ENCODE measurements at places on chromosomes 13 and 19.

DNA sequence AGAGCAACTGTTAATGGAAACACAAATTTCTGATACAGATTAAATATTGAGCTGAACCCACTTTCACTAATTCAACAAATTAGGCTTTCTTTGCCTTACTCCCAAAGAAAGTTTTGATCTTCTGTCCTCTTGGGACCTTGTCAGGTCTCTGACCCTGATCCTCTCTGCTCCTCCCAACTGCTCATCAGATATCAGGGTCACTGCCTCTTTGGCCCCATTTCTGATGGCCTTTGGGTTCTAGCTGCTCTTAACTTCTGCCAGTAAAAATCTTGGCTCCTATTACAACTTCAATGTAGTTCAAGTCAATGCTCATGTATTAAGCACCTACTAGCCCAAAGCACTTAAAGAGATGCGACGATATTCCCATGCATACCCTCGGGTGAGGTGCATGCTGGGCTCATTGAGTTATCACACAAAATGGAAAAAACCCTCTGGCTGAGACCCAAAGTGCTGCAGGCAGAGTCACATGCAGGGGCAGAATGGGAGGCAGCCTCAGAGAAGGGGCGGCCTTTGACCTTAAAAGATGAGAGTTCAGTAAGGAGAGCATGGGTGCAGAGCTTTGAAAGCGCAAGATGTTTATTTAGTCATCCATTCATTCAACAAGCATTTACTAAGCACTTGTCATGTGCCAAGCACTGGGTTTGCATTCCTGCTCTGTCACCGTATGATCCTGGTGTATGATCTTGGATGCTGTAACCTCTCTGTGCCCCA is 183.4 kb downstream of the USP12 start:
- no peak for DNase-seq

GRCh38 chr13:72160977-72161376 is 294.0 kb upstream of the DACH1 start:
- no peak for DNase-seq

DNA sequence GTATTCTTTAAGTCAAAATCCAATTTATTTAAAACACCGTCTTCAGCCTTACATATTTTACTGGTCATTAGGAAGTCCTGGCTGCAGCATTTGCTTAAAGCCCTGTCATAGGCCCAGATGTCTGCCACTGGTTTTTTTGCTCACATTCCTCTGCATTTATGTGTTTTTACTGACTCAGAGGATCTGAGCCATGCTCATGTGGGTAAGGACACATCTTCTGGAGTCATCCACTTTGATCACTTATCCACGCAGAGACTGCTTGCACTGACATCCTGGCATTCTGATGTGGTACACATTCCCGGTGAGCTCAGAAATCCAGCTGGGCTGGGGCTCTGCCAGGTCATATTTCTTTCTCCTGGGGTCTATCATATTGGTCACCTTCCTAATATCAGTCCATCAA is 531.7 kb upstream of the ARGLU1 start:
- no peak for DNase-seq

GRCh38 chr19:6730153-6730804 is 7.1 kb downstream of the GPR108 start:
- DNase-seq = no peak

DNA sequence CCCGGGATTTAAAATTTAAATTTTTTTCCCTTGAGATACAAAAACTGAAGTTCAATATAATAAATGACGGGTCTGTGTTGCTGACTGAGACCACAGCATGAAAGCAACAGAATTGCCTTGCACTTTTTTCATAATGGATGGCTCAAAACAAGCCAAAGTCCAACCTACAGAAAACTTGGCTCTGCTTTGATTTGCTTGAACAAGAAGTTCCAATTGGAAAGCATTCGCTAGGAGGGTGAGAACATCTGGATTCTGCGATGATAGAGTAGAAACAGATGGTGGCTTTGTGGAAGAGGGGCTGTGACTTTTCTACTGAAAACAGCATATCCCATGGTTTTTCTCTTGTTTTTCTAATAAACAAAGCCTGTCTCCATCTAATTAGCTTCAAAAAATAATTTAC is 46.4 kb downstream of the THSD1 start:
- no peak for DNase-seq

DNA sequence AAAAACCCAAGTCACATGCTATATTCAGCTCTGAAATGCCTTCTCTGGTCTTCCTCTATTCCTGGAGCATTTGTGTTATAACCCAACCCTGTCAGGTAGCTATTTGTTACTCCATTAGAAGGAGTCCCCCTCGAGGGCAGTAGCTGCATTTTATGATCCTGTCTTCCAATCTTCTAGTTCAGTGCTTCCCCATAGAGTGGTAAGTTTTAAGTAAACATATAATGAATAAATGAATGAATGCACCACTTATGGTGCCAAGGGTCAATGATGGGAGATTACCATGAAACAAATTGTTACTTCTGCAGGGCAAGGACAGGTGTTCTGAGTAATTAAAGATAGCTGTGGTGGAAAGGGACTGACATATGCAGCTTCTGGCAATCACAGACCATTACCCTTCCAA is 4.0 kb downstream of the RASL11A start:
- DNase-seq = no peak

GRCh38 chr19:14612657-14613056 is 29.8 kb downstream of the CLEC17A start:
- DNase-seq = no peak

DNA sequence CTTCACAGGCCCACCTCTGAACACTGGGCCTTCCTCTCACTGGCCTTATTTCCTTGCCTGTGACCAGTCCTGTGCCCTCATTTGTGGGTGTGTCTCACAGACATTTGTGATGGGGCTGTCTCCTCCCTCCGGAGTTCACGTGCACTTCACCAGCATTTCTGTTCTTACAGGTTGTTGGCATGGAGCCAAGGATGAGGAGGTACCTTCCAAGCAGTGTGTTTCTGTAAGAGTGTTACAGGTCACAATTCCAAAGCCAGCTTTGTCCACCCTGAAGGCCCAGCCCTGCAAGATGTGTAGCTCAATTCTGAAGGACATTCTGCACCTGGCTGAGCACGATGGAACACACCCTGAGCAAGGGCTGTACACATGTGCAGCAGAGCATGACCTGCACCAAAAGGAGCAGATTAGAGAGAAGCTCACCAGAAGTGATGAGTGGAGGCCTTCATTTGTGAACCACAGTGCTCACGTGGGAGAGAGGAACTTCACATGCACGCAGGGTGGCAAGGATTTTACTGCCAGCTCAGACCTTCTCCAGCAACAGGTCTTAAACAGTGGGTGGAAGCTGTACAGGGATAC is 8.1 kb downstream of the ZNF749 start:
- no peak for DNase-seq

DNA sequence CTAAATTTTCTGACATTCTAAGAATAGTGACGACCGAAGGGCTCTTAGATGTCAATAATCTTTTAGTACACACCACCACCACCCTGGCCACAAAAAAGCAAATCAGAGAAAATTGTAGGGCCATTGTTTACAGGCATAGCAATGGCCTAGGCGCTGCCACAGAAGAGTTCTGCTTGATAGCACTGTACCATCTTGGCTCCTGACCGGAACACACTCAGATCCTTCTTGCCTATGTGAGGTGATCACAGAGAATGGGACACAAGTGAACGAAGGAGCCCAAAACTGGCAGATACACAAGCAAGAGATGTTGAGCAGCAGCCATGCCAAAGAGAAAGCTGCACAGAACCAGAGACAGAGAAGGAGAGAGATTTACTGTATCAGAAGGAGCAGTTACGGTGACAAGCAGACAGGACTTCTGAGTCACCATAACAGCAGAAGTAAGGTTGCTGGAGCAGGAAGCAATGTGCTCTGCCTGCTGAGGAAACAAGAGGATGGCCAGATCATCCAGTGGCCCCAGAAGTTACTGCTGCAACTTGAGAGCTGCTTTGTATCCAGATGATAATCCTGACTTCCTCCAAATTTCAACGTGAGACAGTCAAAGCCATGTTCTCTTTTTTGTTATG is 105.2 kb downstream of the SLITRK6 start:
- DNase-seq = no peak

DNA sequence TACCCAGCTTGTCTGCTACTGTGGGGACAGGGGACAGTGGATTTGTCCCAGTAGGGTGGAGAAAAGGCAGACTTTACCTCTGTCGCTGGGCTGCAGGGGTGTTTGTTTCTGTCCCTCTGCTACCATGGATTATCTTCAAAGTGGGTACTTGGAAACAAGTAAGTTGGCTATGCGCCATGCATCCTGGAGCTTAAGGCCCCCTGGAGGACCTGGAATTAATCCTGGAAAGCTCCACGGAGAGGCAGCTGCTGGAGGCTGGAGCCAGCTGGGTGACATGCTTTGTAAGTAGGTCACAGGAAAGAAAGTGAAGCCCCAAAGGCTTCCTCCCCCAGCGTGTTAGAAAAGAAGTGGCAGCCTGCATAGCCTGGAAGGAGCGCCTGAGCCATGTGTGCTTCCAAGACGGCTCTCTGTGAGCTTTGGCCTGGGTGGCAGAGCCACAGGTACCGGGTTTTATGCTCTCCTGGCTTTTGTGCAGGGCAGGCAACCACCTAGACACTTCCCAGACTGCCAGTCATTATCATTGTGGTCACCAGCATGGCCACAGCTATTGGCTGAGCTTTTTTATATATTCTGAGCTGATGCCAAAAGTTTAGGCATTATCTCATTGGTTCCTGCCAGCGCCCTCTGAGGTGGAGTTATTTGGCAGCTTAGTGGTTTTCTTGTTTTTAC is 9.5 kb downstream of the B3GLCT start:
- DNase-seq = no peak

DNA sequence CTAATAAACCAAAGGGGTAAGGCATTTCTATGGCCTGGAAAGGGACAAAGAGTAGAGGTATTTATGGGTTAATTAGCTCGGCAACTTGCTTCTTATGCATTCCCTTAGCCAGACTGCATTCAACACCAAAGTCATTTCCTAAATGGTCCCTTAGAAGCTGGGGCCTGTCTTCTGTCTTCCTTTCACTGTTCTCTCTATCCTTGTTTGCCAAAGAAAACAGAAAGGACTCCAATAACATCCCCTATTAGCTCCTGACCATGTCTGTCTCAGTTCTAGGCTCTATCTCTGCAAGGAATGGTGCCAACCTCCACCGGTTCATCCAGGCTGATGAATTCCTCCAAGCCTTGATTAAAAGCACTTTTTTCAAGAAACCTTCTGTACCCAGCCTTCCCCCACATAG is 123.5 kb downstream of the KCTD12 start:
- DNase-seq = no peak

DNA sequence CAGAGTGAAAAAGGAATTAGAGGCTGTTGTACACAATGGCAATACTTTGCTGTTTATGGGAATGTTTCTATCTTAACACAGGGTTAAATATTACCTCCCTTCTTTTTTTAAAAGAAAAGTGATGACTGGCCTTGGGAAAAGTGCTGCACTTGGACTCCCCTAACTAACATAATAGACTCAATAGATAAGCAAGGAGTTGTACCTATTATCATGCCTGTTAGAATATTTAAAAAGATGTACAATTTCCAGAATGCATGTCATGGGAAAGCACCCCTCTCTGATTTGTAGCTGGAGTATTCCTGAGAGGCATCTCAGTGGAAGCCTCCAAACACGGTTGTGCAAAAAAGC is 79.3 kb upstream of the GPC6 start:
- DNase-seq = no peak

DNA sequence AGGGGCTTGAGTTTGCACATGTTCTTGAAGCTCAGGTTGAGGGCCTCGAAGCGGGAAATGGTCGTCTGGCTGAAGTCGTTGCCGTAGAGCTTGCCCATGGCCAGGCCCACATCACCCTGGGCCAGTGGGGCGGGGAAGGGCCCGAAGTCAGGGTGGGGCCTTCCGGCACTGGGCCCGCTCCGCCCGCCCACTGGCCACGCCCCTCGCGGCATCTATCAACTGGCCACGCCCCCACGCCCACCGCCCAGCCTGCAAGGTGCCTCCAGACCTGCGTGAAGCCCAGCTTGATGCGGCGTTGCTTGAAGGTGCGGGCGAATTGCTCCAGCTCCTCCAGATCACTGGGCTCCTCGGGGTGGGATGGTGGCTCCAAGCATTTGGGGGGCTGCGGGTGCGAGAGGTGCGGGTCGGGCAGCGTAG is 19.9 kb downstream of the ZNF574 start:
- no peak for DNase-seq

DNA sequence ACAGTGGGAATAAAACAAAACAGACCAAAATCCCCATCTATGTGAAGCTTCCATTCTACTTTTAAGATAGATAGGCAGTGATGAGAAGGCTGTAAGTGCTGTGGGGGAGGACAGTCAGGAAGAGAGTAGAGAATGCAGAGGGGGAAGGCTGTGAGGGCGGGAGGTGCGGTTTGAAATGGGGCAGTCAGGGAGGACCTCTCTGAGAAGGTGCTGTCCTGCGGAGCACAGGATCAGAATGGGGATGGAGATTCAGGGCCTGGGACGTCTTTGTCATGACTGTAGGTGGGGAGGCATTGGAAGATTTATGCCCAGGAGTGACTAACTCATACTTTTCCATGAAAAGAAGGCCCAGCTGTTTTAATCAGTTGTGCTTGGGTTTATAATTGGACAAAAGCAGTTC is 3.9 kb upstream of the GPR183 start:
- no peak for DNase-seq

GRCh38 chr19:16398530-16399249 is 73.1 kb downstream of the EPS15L1 start:
- no peak for DNase-seq

DNA sequence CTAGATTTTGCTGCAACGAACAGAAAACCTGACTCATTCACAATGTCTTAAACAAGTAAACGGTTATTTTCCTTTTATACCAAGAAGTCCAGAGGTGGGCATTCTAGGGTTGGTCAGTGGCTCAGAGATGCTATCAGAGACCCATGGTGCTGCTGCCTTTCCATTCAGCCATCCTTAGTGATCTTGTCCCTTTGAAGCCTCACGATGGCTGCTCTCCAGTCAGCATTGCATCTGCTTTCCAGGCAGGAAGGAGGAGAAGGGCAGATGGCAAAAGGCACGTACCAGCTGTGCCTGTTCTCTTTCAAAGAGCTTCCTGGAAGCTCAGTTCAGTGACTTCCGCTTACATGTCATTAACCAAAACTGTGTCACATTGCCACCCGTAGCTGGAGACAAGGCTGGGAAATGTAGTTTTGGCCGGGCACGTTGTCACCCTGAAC is 30.1 kb downstream of the WDFY2 start:
- DNase-seq = peak; percentile 1

DNA sequence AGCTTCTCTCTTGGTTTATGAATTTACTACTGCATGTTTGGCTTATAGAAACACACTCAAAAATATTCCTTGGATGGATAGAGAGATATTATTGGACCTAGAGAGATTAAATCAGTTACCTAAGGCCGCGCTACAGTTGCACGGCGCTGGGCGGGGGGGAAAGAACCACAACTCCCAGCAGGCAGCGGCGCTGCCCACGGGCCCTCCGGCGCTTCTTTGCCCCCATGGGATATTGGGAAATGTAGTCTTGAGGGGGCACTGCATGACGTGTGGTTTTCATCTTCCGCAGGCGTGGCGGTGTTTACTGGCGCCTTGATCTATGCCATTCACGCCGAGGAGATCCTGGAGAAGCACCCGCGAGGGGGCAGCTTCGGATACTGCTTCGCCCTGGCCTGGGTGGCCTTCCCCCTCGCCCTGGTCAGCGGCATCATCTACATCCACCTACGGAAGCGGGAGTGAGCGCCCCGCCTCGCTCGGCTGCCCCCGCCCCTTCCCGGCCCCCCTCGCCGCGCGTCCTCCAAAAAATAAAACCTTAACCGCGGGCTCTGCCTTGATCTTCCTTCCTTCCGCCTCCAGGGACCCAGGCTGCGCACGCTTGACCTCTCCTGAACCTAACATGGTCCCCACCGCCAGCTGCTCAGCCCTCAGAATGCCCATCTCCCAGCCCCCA is 4.8 kb downstream of the EMP3 start:
- peak; percentile 60 for DNase-seq

GRCh38 chr13:38636073-38636472 is 50.8 kb upstream of the FREM2 start:
- DNase-seq = no peak

- no peak for DNase-seq
Observed at GRCh38 chr19:44767295-44768180, 10.2 kb upstream of the CBLC start.

Data from stimulated activated CD4-positive, alpha-beta T cell treated with anti-CD3 and anti-CD28 coated beads, TNF-alpha, amount 100 ng/mL, for 1 hour (primary cell).